ENCODE measurements at places on chromosomes 11 and 22.

GRCh38 chr11:11021563-11021962 is 163.7 kb upstream of the ZBED5 start:
- no peak for DNase-seq

GRCh38 chr11:66047541-66048365 is 1.2 kb downstream of the GAL3ST3 start:
- DNase-seq: no peak

DNA sequence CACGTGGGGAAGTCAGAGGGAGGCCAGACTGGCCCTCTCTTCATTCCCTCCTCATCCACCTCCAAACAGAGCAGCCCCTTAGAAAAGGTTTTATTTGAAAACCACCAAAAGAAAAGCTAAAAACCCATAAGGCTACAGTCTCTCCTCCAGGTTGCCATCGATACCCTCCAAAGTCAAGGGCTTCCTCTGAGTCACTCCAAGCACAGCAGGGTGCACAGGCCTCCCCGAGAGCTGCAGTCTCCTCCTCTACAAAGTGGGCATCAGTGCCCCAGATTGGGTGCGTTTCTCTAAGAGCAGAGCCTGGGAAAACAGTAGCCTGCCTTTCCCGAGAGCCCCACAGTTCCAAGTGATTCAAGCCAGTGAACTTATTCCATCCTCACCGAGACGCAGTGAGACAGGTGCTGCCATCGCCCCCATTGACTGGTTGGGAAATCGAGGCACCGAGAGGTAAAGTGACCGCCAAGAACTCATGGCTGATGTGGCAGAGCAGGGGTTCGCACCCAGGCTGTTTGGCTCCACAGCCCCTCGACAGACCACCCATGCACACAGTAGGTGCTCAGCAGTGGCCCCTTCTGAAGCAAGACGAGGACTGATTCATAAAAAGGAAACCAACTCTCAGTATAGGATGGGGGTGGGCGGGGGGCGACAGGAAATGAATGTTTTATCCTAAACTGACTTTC is 91.7 kb upstream of the SHISAL1 start:
- DNase-seq: no peak

DNA sequence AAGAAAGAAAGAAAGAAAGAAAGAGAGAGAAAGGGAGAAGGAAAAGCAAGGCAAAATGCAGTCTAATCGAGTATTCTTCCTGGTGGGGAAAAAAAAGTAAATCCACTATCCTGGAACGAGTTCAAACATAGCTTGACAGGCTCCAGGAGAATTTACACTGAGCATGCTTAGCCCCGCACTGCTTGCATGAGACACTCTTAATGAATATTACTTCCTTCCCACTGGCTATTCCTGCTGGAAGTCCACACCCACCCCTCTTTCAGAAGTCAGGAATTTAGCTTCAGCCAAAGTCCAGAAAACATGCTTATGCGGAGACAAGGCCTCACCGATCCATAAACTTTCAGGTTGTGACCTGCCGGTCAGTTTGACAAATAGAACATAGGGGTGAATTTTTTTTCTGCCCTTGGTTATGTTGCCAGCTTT is 251.8 kb upstream of the BLID start:
- peak; percentile 29 for DNase-seq

DNA sequence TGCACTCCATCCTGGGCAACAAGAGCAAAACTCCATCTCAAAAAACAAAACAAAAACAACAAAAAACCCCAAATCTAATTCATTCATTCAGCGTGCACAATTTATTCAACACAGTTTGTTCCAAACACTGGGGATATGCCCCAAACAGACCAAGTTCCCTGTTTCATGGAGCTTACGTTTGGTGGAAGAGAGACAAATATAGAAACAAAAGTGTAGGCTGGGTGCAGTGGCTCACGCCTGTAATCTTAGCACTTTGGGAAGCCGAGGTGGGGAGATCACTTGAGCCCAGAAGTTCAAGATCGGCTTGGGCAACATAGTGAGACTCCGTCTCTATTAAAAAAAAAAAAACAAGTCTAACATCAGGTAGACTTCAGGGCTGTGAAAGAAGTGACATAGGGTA is 52.4 kb downstream of the PTPRJ start:
- DNase-seq: no peak

DNA sequence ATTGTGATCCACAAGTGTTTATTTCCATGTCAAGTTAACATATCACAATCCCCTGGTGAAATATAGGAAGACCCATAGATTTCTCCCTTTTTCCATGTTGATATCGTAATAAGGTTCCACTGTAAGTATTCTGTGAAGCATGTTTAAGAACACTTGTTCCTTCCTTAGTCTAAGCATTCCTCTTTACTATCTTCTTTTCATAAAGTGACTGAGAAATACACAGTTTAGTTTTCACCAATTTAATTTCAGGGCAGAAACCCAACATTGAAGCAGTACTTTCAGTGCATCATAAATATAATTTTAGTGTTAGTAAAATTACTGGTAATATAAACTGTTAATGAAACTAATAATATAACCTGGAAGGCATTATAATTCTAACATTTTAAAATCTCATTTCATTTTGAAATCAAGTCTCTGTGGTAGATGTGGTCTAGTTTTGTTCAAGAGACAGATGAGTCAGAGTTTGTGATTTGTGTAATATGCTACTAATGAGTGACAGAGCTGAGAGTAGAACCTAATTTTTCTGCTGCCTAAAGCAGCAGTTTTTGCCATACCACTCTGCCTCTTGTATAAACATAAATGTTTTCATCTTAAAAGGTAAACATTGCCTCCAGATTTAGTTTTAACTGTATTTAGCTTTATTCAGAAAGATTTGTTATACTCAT is 79.4 kb downstream of the ATM start:
- DNase-seq: peak; percentile 23

DNA sequence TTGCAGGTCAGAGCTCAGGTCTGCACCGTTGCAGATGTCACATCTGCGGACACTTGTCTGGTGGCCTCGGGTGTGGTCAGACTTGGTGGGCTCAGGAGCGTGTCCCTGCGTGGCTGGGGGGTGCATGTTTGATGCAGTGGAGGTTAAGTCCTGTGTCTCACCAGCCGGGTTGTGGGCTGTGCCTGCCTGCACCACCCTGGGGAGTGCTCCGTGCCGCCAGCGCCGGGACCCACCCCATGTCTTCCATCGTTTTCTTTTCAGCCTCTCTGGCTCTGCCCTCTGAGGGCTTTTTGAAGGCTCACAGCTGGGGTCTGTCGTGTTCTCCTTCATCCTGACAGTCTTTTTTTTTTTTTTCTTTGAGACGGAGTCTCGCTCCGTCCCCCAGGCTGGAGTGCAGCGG is 26.0 kb downstream of the PPIL2 start:
- DNase-seq: no peak

- DNase-seq: no peak
Measured at GRCh38 chr11:41222236-41222635, 237.2 kb downstream of the LRRC4C start.

DNA sequence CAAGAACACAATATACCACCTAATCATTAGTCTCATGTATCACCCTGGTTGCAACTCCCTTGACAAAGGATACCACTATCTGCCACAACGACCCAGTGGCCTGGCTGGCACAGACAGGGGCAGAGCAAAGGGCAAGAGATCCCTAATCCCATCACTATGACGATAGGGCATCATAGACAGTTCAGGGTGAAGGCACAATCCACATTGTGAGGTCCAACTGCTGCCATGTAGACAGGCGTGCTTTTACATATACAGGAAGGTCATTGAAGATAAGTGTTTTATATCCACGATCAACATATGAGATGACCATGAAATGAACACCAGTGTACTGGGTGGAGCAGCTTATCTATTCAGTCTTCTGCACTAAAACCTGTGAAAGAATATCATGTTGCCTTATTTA is 94.6 kb downstream of the IGLL1 start:
- DNase-seq: no peak
